ENCODE measurements at places on chromosomes 1 and 21.

DNA sequence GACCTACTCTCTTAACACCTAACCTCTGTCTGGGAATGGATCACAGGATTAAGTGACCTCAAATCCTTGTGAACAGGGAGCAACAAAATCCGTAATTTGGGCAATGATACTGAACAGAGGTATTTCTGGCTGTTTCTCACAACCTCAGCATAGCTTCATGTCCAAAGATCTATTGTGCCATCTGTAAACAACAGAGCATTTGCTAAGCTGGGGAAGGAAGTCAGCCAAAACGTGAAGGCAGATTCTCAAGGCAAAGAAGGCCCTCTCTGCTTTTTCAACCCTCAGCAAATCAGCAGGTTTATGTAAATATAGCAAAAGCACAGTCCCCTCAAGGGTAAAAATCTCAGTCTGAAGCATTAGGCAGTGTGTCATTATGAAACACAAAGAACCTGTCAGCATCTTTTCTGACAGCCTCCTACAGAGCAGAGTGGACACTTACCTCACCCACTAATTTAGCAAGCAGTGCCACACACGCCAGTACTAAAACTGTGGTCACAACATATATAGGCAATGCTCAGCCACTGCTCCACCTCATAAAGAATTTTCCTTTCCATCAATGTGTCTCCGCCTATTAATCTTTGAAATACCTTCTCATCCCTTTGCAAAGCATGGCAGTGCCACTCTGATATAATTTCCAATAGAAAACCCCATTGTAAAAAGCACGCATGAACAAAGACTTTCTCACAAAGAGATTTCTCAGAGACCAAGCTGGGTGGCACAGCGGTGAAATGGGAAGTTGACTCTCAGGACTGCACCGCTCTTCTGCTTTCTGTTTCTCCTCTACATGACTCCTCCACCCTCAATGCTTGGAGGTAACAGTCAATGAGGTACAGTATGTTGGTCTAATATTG, 188.0 kb downstream of the RERE start:
- no peak for DNase-seq

DNA sequence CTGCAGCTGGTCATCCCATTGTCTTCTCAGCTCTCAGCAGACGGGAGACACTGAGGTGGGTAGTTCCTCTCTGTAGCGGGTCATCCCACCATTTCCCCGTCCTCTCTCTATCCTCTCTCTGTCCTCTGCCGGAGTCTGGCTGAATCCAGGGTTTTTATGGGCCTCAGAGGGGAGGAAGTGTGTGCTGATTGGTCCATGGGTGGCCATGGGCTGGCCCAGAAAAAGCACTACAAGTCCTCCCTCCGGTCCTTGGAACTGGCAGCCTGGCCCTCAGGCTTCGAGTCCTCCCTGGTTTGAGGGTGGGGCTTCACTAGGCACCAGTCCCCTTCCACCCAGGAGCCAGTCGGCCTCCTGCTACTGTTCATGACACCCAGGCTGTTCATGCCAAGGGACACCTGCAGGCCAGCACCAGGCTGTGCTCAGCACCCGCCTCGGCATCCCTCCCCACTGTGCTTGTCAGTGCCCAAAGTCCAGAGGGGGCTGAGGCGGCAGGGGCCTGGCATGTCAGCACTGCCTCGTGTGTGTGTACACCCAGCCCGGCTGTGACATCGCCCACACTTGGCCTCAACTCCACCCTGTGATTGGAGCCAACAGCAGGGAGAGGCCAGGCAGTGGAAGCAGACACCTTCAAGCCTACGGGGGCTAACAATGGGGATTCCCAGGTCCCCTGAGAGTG, 23.0 kb upstream of the LRRC8C start:
- no peak for DNase-seq

DNA sequence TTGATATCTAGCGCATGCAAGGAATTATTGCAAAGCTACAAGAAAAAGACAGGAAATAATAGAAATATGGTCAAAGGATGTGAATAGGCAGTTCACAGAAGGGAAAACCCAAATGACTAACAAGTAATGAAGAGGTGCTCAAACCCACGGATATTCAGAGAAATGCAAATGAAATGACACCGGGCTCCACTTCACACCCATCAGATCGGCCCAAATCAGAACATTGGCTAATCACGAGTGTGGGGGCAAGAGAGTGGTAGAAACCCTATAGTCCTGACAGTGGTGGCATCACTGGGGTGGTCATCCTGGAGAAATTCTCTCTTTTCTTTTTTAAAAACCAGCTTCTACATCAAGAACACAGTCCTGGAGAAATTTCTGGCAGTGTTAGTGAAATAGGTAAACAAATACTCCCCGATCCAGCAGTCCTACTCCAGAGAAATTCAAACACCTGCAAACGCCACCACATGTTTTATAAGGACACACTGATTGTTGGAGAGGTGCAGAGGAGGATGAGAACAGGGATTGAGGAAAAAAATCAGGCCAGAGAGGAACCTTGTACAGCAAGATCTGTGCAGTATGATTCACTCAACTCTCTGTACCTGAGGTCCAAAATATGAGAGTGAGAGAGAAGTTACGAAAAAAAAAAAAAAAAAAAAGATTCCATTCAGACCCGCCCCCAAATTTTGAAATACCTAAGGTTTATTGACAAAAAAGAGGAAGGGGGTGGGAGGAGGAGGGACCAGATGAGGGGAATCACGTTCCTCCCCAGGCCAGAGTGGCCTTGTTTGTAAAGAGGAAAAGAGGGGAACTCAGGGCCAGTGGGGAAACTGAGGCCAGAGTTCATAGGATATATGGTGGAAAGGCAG, 9.2 kb upstream of the TNFRSF1B start:
- DNase-seq: no peak

GRCh38 chr1:154772606-154773506, 97.2 kb downstream of the KCNN3 start:
- no peak for DNase-seq

DNA sequence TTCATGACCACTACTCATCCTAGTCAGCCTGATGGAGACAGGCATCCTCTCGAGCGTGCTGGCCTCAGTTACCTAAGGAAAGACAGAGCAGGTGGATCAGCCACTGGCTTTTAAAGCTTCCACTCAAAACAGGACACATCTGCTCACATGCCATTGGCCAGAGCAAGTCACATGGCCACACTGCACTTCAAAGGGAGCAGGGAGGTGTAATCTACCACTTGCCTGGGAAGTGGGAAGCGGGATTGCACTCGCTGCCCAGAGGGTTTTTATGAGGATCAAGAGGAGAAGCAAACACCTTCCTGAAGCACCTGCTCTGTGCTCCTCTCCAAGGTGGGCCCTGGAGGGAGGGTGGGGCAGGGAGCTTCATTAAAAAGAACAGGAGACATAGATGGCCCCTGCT, 108.0 kb downstream of the TAS1R2 start:
- no peak for DNase-seq

Data from type B pancreatic cell (in vitro differentiated cells).